ENCODE measurements at places on chromosomes 16 and 17. TPM values are rescaled to one million over a fixed set of nuclear protein-coding genes. Genes with fewer than 3 reads are reported as not detected.

SCNN1G gene
- not detected for total RNA-seq

DNA sequence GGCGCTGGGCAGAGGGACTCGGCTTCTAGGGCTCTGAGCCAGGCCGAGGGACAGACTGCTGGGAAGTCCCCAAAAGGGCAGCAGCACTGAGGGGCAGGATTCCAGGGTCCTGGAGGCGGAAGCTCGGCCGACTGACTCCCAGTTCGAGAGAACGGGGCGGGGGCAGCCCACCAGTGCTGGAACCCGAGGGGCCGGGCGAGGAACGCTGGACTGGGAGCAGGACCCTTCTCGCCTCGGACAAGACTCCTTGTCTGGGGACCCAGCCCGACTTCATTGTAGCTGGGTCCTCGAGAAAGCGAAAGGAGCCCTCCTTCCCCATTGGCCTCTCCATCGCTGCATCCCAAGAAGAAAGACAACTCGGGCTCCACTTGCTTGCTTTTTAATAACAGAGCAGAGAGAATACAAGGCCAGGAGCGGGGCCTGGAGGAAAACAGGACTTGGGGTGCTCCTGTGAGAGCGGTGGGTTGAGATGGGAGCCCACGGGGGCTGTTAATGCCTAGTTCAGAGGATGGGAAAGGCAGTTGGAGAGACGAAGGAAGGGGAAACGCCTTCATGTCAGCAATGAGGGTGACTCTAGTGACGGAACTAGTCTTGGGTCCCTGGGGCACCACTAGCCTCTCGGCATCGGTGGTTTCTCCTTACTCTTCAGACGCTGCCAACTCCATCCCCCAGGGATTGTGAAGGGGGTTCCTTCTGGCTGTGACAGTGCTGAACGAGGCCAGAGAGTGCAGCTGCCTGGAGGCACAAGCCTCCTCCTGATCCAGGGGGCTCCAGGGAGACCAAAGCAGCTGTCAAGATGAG, 492 bp upstream of the CAMTA2 start:
- peaks cover 34% of the 10 kb centered on the region for H3K4me1 ChIP-seq
- no peaks in the 10 kb centered on the region for H3K27me3 ChIP-seq
- H3K36me3 ChIP-seq: no peaks in the 10 kb centered on the region
- DNase-seq: no peak
- H3K4me3 ChIP-seq: peak overlapping the region; percentile 88

- H3K27me3 ChIP-seq: no peaks in the 10 kb centered on the region
- H3K4me1 ChIP-seq: peaks cover 40% of the 10 kb centered on the region
- no peak for DNase-seq
- H3K27ac ChIP-seq: peak overlapping the region; percentile 100
Measured at GRCh38 chr17:75262112-75262606, 480 bp downstream of the MRPS7 start.

- no peak overlapping the region for H3K4me3 ChIP-seq
- H3K27ac ChIP-seq: no peak overlapping the region
- H3K36me3 ChIP-seq: no peaks in the 10 kb centered on the region
- H3K27me3 ChIP-seq: peaks cover 11% of the 10 kb centered on the region
Measured at GRCh38 chr16:74033441-74033995, 263.1 kb upstream of the PSMD7 start.

TEX19 gene
- not detected for total RNA-seq
